ENCODE measurements at places on chromosomes 7 and 10. TPM values are rescaled to one million over a fixed set of nuclear protein-coding genes. Genes with fewer than 3 reads are reported as not detected.

CALCR gene
- polyA plus RNA-seq: 11.0 TPM

OR2A5 gene
- polyA plus RNA-seq: not detected

ACSM6 gene
- polyA plus RNA-seq: not detected

TBRG4 gene
- polyA plus RNA-seq: 37.6 TPM

EVX1 gene
- polyA plus RNA-seq: not detected

DNA sequence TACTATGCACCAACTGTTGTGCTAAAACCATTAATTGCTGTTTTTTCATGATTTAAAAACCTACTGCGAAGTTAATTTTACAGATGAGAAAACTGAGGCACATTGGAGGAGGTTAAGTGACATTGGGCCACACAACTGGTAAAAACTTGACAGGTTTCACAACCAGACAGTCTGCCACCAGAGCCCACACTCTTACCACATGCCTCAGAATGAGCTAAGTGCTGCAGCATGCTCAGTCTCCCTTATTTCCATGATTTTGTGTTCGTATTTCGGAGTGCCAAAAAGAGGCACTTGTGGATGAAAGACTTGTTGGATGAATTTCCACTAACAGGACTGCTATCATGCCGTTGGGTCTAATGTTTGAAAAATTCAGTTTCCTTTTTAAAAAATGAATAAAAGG, 77.4 kb downstream of the PCLO start:
- no peak for DNase-seq

DNA sequence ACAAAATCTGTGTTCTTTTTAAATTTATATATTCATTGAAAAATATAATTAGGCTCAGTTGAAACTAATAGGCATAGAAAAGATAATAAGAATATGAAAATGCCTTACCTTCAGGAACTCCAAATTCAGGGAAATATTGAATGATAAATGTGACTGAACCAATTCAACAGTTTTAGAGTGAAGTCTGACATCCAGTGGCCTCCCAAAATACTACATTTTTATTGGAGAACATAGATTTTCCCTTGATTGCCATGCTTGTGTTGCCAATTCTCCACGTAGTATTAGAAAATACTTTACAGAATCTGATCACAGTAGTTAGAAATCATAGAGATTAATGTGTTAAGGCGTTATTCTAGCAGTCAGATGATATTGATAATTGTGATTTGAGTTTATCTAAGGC, 1246.7 kb downstream of the GATA3 start:
- no peak for DNase-seq

- DNase-seq: no peak
Observed at GRCh38 chr7:36606976-36607720, 117.1 kb downstream of the AOAH start.

DNA sequence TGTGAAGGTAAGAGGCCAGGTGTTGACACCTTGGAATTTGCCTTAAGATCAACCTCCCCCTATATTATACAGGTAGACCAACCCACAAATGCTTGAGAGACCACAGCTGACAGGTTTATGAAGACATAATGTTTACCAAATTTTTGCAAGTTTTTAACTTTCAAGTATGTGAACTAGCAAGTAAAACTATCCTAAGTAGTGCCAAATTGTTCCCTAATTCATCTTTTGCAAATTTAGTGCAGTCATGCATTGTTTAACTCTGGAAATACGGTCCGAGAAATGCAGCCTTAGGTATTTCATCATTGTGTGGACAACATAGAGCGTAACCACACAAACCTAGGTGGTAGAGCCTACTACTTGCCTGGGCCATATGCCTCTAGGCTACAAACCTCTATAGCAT, 10.7 kb downstream of the UPP1 start:
- no peak for DNase-seq

DNA sequence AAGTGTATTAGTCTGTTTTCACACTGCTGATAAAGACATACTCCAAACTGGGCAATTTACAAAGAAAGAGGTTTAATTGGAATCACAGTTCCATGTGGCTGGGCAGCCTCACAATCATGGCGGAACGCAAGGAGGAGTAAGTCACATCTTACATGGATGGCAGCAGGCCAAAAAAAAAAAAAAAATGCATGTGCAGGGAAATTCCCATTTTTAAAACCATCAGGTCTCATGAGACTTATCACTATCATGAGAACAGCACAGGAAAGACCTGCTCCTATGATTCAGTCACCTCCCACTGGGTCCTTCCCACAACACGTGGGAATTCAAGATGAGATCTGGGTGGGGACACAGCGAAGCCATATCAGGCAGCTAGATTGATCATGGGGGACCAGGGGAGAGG, 136.8 kb downstream of the EXOC4 start:
- no peak for DNase-seq

GRCh38 chr10:34641913-34642558, 173.1 kb downstream of the PARD3 start:
- DNase-seq: no peak

GRCh38 chr7:31014826-31015225, 37.3 kb upstream of the ADCYAP1R1 start:
- no peak for DNase-seq

GRCh38 chr10:19531324-19531723, 284.9 kb upstream of the PLXDC2 start:
- no peak for DNase-seq
